ENCODE measurements at places on chromosomes 5 and 9. TPM values are rescaled to one million over a fixed set of nuclear protein-coding genes. Genes with fewer than 3 reads are reported as not detected.

The ELAVL2 gene
- total RNA-seq = not detected

The FAM151B gene
- 4.1 TPM for total RNA-seq

The NME5 gene
- 7.3 TPM for total RNA-seq

The DELE1 gene
- 75.0 TPM for total RNA-seq

The NTRK2 gene
- total RNA-seq = 7.7 TPM

The PCDHA7 gene
- 0.15 TPM for total RNA-seq
